Activated T-helper 2 cell treated with anti-CD3 and anti-CD28 coated beads, Interferon-gamma antibody, Interleukin-2, Interleukin-4, amounts not matched to agents 10 μg/mL and 5 μg/mL and 100 μg/mL, durations not matched to agents 14 hours and 24 hours and 36 hours (primary cell): ENCODE measurements at places on chromosomes 16 and 17.

- H3K27ac ChIP-seq, result no peak overlapping the region
- H3K4me1 ChIP-seq, result no peaks in the 10 kb centered on the region
- no peak for DNase-seq
- H3K4me3 ChIP-seq, result no peak overlapping the region
- H3K27me3 ChIP-seq, result no peaks in the 10 kb centered on the region
Observed at GRCh38 chr17:11608396-11608795, 10.1 kb downstream of the DNAH9 start.

DNA sequence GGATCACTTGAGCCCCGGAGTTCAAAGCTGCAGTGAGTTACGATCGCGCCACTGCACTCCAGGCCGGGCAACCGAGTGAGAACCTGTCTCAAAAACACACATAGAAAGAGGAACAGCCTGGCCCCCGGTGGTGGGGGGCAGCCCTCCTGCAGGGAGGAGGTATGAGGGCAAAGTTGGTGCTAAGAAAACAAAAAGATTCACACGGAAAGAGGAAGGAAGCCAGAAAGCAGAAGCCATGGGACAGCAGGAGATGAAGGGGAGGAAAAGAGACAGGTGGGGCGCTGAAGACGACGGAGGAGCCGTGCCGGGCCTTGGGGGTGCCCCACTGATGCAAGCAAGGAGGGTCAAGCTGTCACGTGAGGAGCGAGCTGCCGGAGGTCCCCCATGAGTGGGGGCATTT lies 8.2 kb upstream of the C16orf74 start:
- H3K4me3 ChIP-seq, result no peak overlapping the region
- no peaks in the 10 kb centered on the region for H3K36me3 ChIP-seq
- DNase-seq, result no peak
- peaks cover 10% of the 10 kb centered on the region for H3K27me3 ChIP-seq
- H3K27ac ChIP-seq, result no peak overlapping the region

- H3K36me3 ChIP-seq, result peaks cover 47% of the 10 kb centered on the region
- no peak for DNase-seq
- no peak overlapping the region for H3K4me3 ChIP-seq
- no peak overlapping the region for H3K27ac ChIP-seq
Observed at GRCh38 chr17:1095853-1096173, 84.0 kb downstream of the ABR start.

GRCh38 chr17:9833922-9834321 lies 8.2 kb downstream of the GLP2R start:
- H3K27ac ChIP-seq, result no peak overlapping the region
- no peaks in the 10 kb centered on the region for H3K4me1 ChIP-seq
- H3K36me3 ChIP-seq, result no peaks in the 10 kb centered on the region
- no peak overlapping the region for H3K4me3 ChIP-seq
- DNase-seq, result no peak

- peak overlapping the region; percentile 77 for H3K27ac ChIP-seq
- H3K4me3 ChIP-seq, result no peak overlapping the region
Observed at GRCh38 chr16:29029168-29029994, 44.5 kb downstream of the LAT start.

- H3K27ac ChIP-seq, result no peak overlapping the region
- no peak for DNase-seq
- H3K36me3 ChIP-seq, result no peaks in the 10 kb centered on the region
- H3K4me3 ChIP-seq, result no peak overlapping the region
Observed at GRCh38 chr17:9859781-9860180, 34.1 kb downstream of the GLP2R start.

- H3K36me3 ChIP-seq, result no peaks in the 10 kb centered on the region
- no peak for DNase-seq
- H3K4me1 ChIP-seq, result peaks cover 2% of the 10 kb centered on the region
Observed at GRCh38 chr16:85458968-85459367, 154.2 kb upstream of the GSE1 start.

GRCh38 chr17:58311429-58311894 lies 17.1 kb downstream of the TSPOAP1 start:
- no peaks in the 10 kb centered on the region for H3K27me3 ChIP-seq
- no peak overlapping the region for H3K4me3 ChIP-seq
- H3K27ac ChIP-seq, result no peak overlapping the region
- DNase-seq, result no peak
- no peaks in the 10 kb centered on the region for H3K4me1 ChIP-seq

GRCh38 chr17:12365805-12366204 lies 299.9 kb upstream of the MYOCD start:
- no peaks in the 10 kb centered on the region for H3K36me3 ChIP-seq
- no peak overlapping the region for H3K4me3 ChIP-seq
- H3K27ac ChIP-seq, result no peak overlapping the region

GRCh38 chr17:8826808-8827435 lies 27.8 kb upstream of the MFSD6L start:
- peaks cover 22% of the 10 kb centered on the region for H3K36me3 ChIP-seq
- H3K4me1 ChIP-seq, result no peaks in the 10 kb centered on the region
- no peak overlapping the region for H3K27ac ChIP-seq
- no peaks in the 10 kb centered on the region for H3K27me3 ChIP-seq

DNA sequence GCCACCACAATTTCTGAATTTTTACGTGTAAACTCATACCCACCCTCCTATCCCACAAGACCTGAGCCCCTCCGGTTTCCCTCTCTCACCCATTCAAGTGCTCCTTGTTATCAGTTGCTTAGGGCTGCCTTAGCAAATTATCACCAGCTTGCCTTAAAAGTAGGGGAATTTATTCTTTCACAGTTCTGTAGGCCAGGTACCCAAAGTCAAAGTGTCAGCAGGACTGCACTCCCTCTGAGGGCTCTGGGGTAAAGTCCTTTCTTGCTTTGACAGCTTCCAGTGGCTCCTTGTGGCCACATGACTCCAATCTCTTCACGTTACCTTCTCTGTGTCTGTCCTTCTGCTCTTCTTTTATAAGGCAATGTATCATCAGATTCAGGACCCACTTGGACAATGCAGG lies 7.9 kb upstream of the TMEM220 start:
- peaks cover 2% of the 10 kb centered on the region for H3K4me1 ChIP-seq
- H3K27me3 ChIP-seq, result peaks cover 20% of the 10 kb centered on the region
- H3K4me3 ChIP-seq, result no peak overlapping the region
- no peak overlapping the region for H3K27ac ChIP-seq
- no peaks in the 10 kb centered on the region for H3K36me3 ChIP-seq

DNA sequence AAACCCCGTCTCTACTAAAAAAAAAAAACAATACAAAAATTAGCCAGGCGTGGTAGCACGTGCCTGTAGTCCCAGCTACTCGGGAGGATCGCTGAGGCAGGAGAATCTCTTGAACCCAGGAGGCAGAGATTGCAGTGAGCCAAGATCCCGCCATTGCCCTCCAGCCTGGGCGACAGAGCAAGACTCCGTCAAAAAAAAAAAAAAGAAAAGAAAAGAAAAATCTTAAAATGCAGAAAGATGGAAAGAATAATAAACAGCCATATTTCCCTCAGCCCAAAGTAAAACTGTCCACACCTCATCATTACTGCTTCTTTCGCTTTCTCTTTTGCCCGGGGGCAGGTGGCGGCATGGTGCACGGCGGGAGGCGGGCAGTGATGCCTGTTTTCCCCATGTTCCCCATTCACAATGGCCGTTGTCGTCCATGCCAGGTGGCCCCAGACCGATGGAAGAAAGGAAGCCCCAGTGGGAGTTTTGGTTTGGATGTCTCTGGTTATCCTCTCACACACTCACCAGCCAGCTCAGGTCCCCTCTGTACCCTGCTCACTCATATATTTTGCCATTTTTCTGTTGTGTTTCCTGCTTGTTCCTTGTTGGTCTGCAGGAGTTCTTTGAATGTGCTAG lies 37.0 kb upstream of the PEMT start:
- H3K36me3 ChIP-seq, result no peaks in the 10 kb centered on the region
- peak overlapping the region; percentile 85 for H3K27ac ChIP-seq
- peak; percentile 35 for DNase-seq
- H3K27me3 ChIP-seq, result no peaks in the 10 kb centered on the region

DNA sequence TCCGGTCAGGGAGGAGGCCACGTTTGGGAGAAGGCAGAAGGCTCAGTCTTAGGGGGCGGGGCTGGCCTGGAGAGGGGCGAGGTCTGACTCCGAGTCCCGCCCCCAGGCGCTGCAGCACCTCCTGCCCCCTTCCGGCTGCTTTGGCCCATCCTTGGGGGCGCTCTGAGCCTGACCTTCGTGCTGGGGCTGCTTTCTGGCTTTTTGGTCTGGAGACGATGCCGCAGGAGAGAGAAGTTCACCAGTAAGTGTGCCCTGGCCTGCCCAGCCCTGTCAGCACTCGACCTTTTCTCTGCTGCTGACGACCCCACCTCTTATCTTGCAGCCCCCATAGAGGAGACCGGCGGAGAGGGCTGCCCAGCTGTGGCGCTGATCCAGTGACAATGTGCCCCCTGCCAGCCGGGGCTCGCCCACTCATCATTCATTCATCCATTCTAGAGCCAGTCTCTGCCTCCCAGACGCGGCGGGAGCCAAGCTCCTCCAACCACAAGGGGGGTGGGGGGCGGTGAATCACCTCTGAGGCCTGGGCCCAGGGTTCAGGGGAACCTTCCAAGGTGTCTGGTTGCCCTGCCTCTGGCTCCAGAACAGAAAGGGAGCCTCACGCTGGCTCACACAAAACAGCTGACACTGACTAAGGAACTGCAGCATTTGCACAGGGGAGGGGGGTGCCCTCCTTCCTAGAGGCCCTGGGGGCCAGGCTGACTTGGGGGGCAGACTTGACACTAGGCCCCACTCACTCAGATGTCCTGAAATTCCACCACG lies 1.5 kb downstream of the TNFRSF12A start:
- DNase-seq, result peak; percentile 69
- H3K4me1 ChIP-seq, result peaks cover 35% of the 10 kb centered on the region
- peaks cover 17% of the 10 kb centered on the region for H3K36me3 ChIP-seq
- peak overlapping the region; percentile 87 for H3K4me3 ChIP-seq

DNA sequence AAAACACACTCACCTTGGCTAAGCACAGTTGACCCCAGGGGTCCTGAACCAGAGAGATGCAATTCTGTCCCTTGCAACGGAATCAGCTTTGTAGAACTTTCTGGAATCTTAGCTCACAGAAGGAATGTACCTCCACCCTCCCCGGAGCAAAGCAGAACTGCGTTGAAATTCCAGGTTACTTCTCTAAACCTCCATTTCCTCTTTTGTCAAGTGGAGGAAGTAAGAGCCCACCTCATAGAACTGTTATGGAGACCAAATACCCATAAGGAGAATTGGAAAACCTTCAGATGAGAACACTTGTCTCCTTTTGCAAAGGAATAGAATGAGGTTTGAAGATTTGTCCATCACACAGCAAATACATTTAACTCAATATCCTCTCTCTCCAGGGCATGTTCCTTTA lies 86.6 kb upstream of the RBBP6 start:
- DNase-seq, result no peak
- no peaks in the 10 kb centered on the region for H3K4me1 ChIP-seq
- H3K27me3 ChIP-seq, result peaks cover 1% of the 10 kb centered on the region
- H3K4me3 ChIP-seq, result no peak overlapping the region

DNA sequence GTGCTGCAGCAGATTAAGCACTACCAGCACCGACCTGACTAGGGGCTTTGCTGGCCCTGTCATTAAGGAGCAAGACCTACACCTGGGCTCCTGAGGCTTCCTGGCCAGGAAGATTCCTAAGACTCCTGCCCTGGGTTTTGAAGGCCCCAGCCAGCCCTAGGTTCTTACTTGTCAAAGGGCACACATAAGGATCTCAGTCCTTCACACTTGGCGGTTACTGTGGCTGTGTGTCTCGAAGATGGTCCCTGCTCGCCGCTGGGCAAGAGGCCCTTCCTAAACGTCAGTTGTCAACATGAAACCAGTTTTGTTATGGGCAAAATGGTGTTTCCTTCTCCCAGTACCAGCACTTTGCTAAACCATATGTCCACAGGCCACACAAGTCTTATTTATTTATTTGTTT lies 470.6 kb downstream of the TOX3 start:
- H3K36me3 ChIP-seq, result no peaks in the 10 kb centered on the region
- no peak overlapping the region for H3K27ac ChIP-seq
- no peaks in the 10 kb centered on the region for H3K4me1 ChIP-seq
- no peak for DNase-seq
- no peaks in the 10 kb centered on the region for H3K27me3 ChIP-seq
- no peak overlapping the region for H3K4me3 ChIP-seq

DNA sequence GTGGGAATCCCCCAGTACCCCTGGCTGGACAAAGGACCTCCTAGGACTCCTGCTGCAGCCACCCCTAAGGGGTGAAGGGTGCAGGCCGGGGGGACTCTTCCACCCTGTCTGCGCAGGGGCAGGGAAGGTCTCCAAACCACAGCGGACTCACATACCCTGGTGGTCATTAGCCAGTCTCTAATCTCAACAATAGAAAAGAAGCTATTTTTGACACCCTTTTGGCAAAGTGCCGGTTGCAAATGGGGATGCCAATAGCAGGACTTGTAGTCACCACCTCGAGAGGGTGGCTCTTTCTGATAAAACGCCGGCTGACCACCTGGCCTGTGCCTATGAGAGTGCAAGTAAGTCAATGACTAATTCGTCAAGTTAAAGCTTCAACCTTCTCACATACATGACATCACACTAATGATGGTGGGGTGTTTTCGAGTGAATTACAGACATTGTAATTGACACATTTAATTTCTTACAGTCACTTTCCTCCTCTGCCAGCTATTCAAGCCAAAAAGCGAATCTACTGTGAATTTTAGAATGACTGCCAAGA lies 23.1 kb upstream of the DNAH17 start:
- H3K27me3 ChIP-seq, result peaks cover 6% of the 10 kb centered on the region
- H3K4me1 ChIP-seq, result peaks cover 15% of the 10 kb centered on the region
- no peaks in the 10 kb centered on the region for H3K36me3 ChIP-seq
- no peak overlapping the region for H3K27ac ChIP-seq
- DNase-seq, result no peak

GRCh38 chr17:45814622-45815606 lies 29.8 kb upstream of the SPPL2C start:
- no peak overlapping the region for H3K27ac ChIP-seq
- H3K4me1 ChIP-seq, result no peaks in the 10 kb centered on the region

GRCh38 chr16:55001931-55002330 lies 71.3 kb downstream of the IRX5 start:
- H3K27ac ChIP-seq, result no peak overlapping the region
- DNase-seq, result no peak
- no peaks in the 10 kb centered on the region for H3K36me3 ChIP-seq
- H3K27me3 ChIP-seq, result no peaks in the 10 kb centered on the region
- H3K4me3 ChIP-seq, result no peak overlapping the region
- no peaks in the 10 kb centered on the region for H3K4me1 ChIP-seq

DNA sequence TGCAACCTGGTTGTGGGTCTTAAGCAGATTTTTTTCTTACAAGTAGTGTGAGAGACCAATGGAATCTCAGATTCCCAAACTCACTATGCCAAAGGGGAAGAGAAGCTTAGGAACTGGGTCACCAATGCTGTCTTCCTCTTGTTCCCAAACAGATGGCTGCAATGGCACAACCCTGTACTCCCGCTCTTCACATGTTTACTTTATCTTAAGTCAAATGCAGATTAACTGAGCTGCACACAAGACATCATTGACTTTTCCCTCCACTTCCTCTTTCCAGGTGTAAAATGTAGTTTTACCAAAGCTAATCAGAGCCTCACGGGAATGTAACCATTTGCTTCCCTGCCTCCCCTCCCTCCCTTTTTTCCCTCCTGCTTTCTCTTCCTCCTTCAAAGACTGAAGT lies 14.4 kb upstream of the CD300E start:
- H3K4me3 ChIP-seq, result no peak overlapping the region
- peaks cover 37% of the 10 kb centered on the region for H3K27me3 ChIP-seq
- H3K36me3 ChIP-seq, result no peaks in the 10 kb centered on the region
- peaks cover 15% of the 10 kb centered on the region for H3K4me1 ChIP-seq

GRCh38 chr16:48353565-48354163 lies 31.5 kb downstream of the SIAH1 start:
- no peaks in the 10 kb centered on the region for H3K27me3 ChIP-seq
- DNase-seq, result peak; percentile 64
- peaks cover 20% of the 10 kb centered on the region for H3K4me1 ChIP-seq
- no peak overlapping the region for H3K4me3 ChIP-seq

GRCh38 chr17:57810721-57811637 lies 38.9 kb downstream of the MRPS23 start:
- peaks cover 4% of the 10 kb centered on the region for H3K4me1 ChIP-seq
- no peak overlapping the region for H3K27ac ChIP-seq
- H3K4me3 ChIP-seq, result no peak overlapping the region
